ENCODE measurements at places on chromosomes 11 and 22. TPM values are rescaled to one million over a fixed set of nuclear protein-coding genes. Genes with fewer than 3 reads are reported as not detected.
A peak's percentile ranks its signal among the peaks of the same experiment; 100 is the strongest.

Gene SYT13
- total RNA-seq, result not detected

Gene APOL3
- 160 TPM for total RNA-seq

Gene FXYD6
- total RNA-seq, result 0.20 TPM

Gene CDON
- total RNA-seq, result 1.8 TPM

Gene KCTD14
- total RNA-seq, result 0.23 TPM

Gene FJX1
- 0.33 TPM for total RNA-seq

Gene MUC6
- total RNA-seq, result not detected

- DNase-seq, result peak; percentile 88
Measured at GRCh38 chr11:75475767-75476650, 43.0 kb upstream of the KLHL35 start.

DNA sequence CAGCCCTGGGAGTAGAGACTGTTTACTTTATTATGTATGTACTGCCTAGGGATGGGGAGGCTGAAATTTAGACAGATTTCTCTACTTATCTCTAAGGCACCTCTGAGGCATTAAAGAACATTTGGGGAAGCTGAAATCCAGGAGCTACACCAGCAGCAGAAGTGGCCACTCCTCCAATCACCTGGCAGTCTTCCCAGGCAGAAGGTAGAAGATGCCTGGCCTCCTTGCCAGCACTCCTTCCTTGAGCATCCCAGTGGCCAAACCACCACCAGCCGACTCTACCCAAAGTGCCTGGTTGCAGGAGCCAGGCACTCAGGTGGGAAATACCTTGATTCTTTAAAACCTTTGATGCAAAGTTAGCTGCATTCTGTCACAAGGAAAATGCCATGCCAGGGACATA is 1.9 kb upstream of the FAT3 start:
- no peak for DNase-seq

All from activated CD8-positive, alpha-beta memory T cell treated with anti-CD3 and anti-CD28 coated beads, Interleukin-2, amount 10 ng/mL, durations not matched to agents 7 days and 5 days (primary cell).